Activated CD4-positive, alpha-beta memory T cell treated with anti-CD3 and anti-CD28 coated beads, Interleukin-2, amount 10 ng/mL, durations not matched to agents 7 days and 5 days (primary cell): ENCODE measurements at places on chromosomes 7 and 10.

DNA sequence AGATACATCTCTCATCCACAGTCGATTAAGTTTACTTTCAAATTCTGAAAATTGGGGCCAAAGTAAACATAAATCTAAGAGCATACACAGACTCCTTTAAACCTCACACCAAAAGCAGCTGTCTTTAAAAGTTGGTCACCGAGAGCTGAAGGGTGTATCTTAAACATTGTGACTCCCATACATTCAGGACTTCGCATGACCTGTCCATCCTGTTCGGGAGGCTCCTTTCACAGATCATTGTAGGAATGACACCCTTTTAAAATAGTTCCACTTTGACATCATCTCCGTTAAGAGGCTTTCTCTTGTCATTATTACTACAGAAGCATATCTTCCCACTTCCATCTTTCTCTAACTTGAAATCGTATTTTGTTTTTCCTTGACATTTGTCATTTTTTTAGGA is 440.0 kb downstream of the DNAJB9 start:
- H3K36me3 ChIP-seq = no peaks in the 10 kb centered on the region
- H3K27me3 ChIP-seq = no peaks in the 10 kb centered on the region
- DNase-seq = no peak
- H3K4me3 ChIP-seq = no peak overlapping the region
- no peaks in the 10 kb centered on the region for H3K4me1 ChIP-seq

- no peak for DNase-seq
- H3K4me1 ChIP-seq = peaks cover 14% of the 10 kb centered on the region
- peak overlapping the region; percentile 73 for H3K4me3 ChIP-seq
These were observed 31.6 kb upstream of the TMEM72 start for GRCh38 chr10:44879531-44879899.

DNA sequence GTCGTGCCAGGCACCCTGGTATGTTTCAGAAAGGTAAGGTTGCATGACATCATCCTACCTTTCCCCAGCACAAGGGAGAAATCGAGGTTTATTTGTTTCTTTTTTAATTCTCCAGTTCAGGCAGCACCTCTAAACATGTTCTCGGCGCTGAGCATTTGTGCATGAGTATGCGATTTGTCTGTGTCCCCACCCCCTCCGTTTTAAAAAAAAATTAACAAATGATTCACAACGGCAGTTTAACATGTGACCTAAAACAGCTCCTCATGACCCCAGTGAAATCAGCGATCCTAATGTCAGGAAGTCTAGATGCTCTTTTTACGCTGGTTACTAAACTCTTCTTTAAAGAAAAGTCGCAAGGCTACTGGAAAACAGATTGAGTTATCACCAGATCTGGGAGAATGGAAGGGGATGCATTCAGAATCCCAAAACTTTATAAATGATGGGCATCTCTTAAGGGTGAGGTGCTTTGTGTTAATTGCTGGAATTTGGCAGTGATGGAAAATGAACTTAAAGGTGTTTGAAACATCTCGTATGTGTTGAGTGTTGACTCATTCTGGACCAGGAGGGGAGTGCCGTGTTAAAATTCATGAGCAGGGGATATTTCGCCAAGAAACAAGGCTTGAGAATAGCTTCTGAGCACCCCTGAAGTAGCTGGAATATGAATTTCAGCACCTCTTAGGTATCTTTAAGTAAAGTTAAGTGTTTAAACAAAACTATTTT is 106.8 kb upstream of the PDCD4 start:
- H3K27ac ChIP-seq = no peak overlapping the region
- H3K36me3 ChIP-seq = no peaks in the 10 kb centered on the region
- H3K4me1 ChIP-seq = peaks cover 2% of the 10 kb centered on the region

GRCh38 chr10:42646214-42646613 is 7.8 kb upstream of the ZNF33B start:
- no peak for DNase-seq
- no peak overlapping the region for H3K27ac ChIP-seq

DNA sequence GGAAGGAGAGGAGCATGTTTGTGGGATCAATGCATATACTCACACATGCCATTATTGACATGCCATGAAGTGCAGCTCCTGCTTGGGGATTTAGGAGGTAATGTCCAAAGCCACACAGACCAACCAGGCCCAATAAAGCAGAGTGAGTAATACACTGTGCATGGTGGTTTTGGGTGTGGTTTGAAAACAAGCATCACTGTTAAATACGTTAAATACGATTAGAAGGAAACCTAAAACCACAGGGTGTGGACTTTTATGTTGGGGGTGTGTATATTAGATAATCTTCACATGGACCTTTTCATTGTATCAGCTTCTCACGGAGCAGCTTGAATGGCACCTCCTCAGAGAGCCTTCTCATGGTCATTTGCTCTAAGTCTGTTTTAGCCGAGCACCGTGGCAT is 10.4 kb upstream of the EIF3A start:
- H3K36me3 ChIP-seq = peaks cover 7% of the 10 kb centered on the region
- H3K4me1 ChIP-seq = peaks cover 71% of the 10 kb centered on the region
- H3K27ac ChIP-seq = peak overlapping the region; percentile 100
- H3K4me3 ChIP-seq = peak overlapping the region; percentile 54

DNA sequence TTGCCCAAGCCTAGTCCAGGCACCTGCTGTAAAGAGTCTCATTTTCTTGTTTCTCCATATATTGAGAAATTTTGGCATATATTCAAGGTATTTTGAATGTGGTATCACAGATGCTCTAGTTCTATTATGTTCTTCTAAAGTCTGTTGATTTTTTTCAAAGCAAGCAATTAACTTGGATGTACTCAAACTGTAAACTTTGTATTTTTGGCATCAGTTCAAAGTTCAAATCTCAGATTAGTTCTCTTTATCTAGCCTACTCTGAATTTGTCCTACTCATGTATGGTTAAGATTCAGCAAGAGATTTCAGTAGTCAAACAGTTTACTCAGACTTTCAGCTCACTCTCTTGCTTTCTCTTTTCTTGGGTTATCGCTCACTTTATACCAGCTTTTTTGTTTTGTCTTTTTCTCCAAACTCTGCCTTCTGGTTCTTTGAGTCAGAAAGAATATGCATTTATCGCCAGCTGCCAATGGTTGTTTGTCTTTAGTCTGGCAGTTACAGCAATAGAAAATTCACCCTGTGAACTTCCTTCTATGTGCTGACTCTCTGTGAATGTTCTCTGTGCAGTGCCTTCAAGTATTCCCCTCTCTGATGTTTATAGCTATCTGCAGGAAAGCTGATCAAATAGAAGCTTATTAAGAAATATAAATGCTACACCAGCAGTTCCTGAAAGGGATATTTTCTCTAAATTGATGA is 56.0 kb downstream of the ANKRD7 start:
- no peak for DNase-seq
- no peak overlapping the region for H3K27ac ChIP-seq
- H3K36me3 ChIP-seq = peaks cover 3% of the 10 kb centered on the region
- no peaks in the 10 kb centered on the region for H3K4me1 ChIP-seq
- peaks cover 49% of the 10 kb centered on the region for H3K27me3 ChIP-seq

- no peak for DNase-seq
- H3K27ac ChIP-seq = no peak overlapping the region
- H3K36me3 ChIP-seq = no peaks in the 10 kb centered on the region
- no peak overlapping the region for H3K4me3 ChIP-seq
- H3K4me1 ChIP-seq = no peaks in the 10 kb centered on the region
These were observed 320.7 kb downstream of the CDC14C start for GRCh38 chr7:49245062-49245461.
